ENCODE measurements at places on chromosomes 5 and 9. TPM values are rescaled to one million over a fixed set of nuclear protein-coding genes. Genes with fewer than 3 reads are reported as not detected.

DNA sequence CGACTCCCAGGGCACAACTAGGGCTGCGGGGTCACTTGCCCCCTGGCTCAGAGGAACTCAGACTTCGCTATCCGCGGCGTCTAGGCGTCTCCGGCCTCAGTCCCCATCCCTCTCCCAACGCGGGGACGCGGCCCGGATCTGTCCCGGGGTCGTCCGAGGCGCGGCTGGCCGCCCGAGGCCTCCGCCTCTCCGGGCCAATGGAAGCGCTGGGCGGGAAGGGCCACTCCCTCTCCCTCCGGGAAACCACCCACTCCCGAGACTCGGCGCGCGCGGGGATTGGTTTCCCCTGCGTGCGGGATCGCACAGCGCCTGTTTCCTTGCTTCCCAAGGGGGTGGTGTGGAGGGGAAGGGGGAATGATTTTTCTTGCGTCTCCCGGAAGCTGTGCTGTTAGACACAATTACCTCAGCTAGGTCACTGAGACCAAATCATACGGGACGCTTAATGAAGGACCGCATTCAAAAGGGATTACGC is 38.3 kb downstream of the NR2F1 start:
- peak overlapping the region; percentile 85 for H3K27ac ChIP-seq
- peaks cover 11% of the 10 kb centered on the region for H3K4me1 ChIP-seq
- H3K27me3 ChIP-seq = no peaks in the 10 kb centered on the region
- peak overlapping the region; percentile 81 for H3K4me3 ChIP-seq

GRCh38 chr5:81080809-81081460 is 120.8 kb downstream of the RASGRF2 start:
- H3K36me3 ChIP-seq = no peaks in the 10 kb centered on the region
- H3K27me3 ChIP-seq = peaks cover 11% of the 10 kb centered on the region
- no peak overlapping the region for H3K27ac ChIP-seq
- DNase-seq = no peak

- no peak overlapping the region for H3K4me3 ChIP-seq
- DNase-seq = no peak
- no peak overlapping the region for H3K27ac ChIP-seq
- H3K36me3 ChIP-seq = no peaks in the 10 kb centered on the region
- H3K27me3 ChIP-seq = no peaks in the 10 kb centered on the region
- peaks cover 37% of the 10 kb centered on the region for H3K4me1 ChIP-seq
Observed at GRCh38 chr5:53407373-53407772, 73.1 kb upstream of the FST start.

GRCh38 chr5:111829701-111830100 is 72.7 kb upstream of the NREP start:
- peaks cover 39% of the 10 kb centered on the region for H3K4me1 ChIP-seq
- DNase-seq = no peak
- H3K36me3 ChIP-seq = peaks cover 4% of the 10 kb centered on the region
- no peaks in the 10 kb centered on the region for H3K27me3 ChIP-seq

GRCh38 chr5:86824637-86825036 is 206.9 kb downstream of the COX7C start:
- H3K27me3 ChIP-seq = no peaks in the 10 kb centered on the region
- H3K27ac ChIP-seq = no peak overlapping the region
- no peak for DNase-seq
- no peaks in the 10 kb centered on the region for H3K36me3 ChIP-seq

GRCh38 chr5:62312674-62313073 is 6.7 kb downstream of the KIF2A start:
- H3K27ac ChIP-seq = no peak overlapping the region
- H3K36me3 ChIP-seq = peaks cover 2% of the 10 kb centered on the region
- no peak for DNase-seq
- peaks cover 48% of the 10 kb centered on the region for H3K4me1 ChIP-seq
- no peaks in the 10 kb centered on the region for H3K27me3 ChIP-seq

DNA sequence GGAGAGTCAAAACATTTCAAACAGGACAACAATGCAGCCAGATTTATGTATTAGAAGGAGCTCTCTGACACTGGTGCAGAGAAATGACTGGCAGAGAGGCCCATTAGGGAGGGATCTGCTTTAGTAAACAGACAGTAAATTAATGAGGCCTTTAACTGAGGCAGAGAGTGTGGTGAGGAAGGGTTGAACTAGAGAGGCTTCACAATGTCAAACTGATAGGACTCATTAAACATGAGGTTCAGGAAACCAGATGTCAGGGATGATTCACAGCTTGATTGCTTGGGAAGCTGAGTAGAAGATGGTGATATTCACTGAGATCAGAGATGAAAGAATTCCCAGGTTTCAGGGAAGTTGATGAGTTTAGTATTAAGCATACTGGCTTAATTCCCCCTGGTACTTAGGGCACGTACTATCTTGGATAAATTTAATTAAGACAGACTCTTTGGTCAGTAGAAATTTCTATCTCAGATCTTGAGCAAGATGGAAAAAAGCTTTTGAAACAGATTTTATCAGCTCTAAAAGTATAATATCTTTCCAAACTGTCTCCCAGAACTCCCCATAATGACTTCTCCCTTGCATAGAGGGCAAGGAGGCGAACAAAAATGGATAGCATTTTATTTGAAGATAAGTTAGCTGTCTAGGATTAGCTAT is 8.6 kb upstream of the MUSK start:
- no peaks in the 10 kb centered on the region for H3K36me3 ChIP-seq
- no peak for DNase-seq
- H3K27me3 ChIP-seq = no peaks in the 10 kb centered on the region
- no peak overlapping the region for H3K4me3 ChIP-seq
- no peak overlapping the region for H3K27ac ChIP-seq

- H3K4me3 ChIP-seq = no peak overlapping the region
- no peak for DNase-seq
- no peaks in the 10 kb centered on the region for H3K27me3 ChIP-seq
- H3K27ac ChIP-seq = no peak overlapping the region
Observed at GRCh38 chr5:114782177-114782576, 387.5 kb downstream of the TRIM36 start.

- H3K4me3 ChIP-seq = no peak overlapping the region
- peaks cover 23% of the 10 kb centered on the region for H3K4me1 ChIP-seq
- H3K27me3 ChIP-seq = no peaks in the 10 kb centered on the region
- no peaks in the 10 kb centered on the region for H3K36me3 ChIP-seq
Observed at GRCh38 chr5:105544300-105544699, 1981.7 kb upstream of the NUDT12 start.

GRCh38 chr9:131418143-131419025 is 24.5 kb downstream of the PRRC2B start:
- H3K27me3 ChIP-seq = no peaks in the 10 kb centered on the region
- H3K36me3 ChIP-seq = no peaks in the 10 kb centered on the region
- peak overlapping the region; percentile 82 for H3K27ac ChIP-seq
- no peak for DNase-seq
- H3K4me1 ChIP-seq = peaks cover 65% of the 10 kb centered on the region

DNA sequence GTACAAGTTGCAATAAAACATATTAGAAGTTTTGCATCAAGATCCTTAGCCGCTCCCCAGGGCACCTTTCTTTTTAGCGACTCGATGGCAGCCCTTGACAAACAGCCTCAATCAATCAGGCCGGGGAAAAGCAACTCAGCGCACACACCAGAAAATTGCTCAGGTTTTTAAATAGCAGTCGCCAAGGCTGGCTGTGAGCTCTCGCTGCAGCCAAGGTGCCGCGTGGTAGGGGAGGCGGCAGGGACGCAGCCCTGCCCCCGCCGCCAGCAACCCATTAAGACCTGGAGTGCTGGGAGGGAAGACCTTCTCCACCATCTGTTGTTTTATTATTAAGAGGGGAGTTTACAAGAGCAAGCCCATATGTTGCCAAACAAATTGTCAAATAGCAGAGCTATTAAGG is 22.6 kb downstream of the ASS1 start:
- no peaks in the 10 kb centered on the region for H3K27me3 ChIP-seq
- peaks cover 17% of the 10 kb centered on the region for H3K36me3 ChIP-seq
- no peak overlapping the region for H3K4me3 ChIP-seq
- no peaks in the 10 kb centered on the region for H3K4me1 ChIP-seq
- DNase-seq = no peak

- no peaks in the 10 kb centered on the region for H3K36me3 ChIP-seq
- no peaks in the 10 kb centered on the region for H3K27me3 ChIP-seq
- H3K4me1 ChIP-seq = no peaks in the 10 kb centered on the region
- H3K4me3 ChIP-seq = no peak overlapping the region
- DNase-seq = no peak
Observed at GRCh38 chr5:100496296-100496695, 38.9 kb upstream of the FAM174A start.

- no peaks in the 10 kb centered on the region for H3K36me3 ChIP-seq
- peaks cover 6% of the 10 kb centered on the region for H3K4me1 ChIP-seq
- H3K27me3 ChIP-seq = peaks cover 47% of the 10 kb centered on the region
- no peak overlapping the region for H3K4me3 ChIP-seq
Observed at GRCh38 chr9:92911511-92912475, 34.0 kb upstream of the ZNF484 start.

GRCh38 chr9:120724757-120725400 is 10.6 kb upstream of the MEGF9 start:
- H3K36me3 ChIP-seq = no peaks in the 10 kb centered on the region
- H3K27me3 ChIP-seq = no peaks in the 10 kb centered on the region
- no peak overlapping the region for H3K27ac ChIP-seq
- DNase-seq = no peak

CDKN2B-AS1 gene
- total RNA-seq = 5.2 TPM

STOM gene
- 51.0 TPM for total RNA-seq

TSSK1B gene
- total RNA-seq = 0.42 TPM

FBXW5 gene
- 93.0 TPM for total RNA-seq

All from osteocyte (in vitro differentiated cells).